ENCODE measurements at places on chromosomes 3 and 15.

GRCh38 chr3:183148056-183148455 lies 14.5 kb downstream of the LAMP3 start:
- DNase-seq, result no peak

GRCh38 chr3:31567036-31567435 lies 34.3 kb downstream of the STT3B start:
- no peak for DNase-seq

GRCh38 chr3:72238801-72239200 lies 453.9 kb upstream of the PROK2 start:
- DNase-seq, result no peak

- DNase-seq, result no peak
Observed at GRCh38 chr3:65439641-65440284, 599.0 kb downstream of the MAGI1 start.

DNA sequence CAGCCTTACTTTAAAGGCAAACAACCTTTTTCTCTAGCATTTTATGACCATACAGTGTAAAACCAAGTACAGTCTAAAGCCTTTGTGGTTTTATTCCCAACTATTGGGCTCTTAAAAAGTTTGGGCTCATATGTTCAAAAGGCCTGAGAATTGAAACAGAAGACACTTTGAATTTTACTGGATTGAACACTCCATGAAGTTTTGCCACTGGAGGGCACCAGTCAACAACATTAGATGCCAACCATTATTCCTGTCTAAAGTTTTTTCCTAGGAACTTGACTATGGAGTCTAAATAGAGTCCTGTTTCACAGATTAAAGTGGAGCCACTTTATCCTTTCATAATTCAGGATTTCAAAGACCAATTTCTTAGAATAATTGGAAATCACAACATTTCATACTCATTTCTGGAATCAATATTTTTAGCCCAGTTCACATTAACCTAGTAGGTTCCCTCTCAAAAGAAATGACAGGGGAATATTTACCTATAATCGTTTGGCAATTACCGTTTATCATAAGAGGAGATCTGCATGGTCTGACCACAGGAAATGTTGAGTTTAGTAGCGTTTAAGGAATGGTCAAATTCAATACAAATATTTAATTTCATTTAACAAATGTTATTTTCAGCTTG lies 244.1 kb upstream of the PDZRN3 start:
- no peak for DNase-seq

DNA sequence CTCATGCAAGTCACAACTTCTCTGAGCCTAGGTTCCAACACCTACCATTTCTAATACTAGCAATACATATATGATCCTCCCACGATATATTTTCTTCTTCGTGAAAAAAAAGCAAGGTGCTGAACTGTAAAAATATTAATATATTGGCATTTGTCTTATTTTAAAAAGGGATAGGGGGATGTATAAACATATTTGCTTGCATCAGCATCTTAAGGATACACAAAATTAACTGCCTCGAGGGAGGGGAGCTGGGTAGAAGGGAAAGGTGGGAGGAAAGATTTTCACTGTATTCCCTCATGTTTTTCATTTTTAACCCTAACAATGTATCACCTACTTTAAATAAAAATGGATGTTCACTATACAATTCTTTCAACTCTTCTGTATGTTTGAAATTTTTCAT lies 1.3 kb downstream of the HACD2 start:
- DNase-seq, result no peak

DNA sequence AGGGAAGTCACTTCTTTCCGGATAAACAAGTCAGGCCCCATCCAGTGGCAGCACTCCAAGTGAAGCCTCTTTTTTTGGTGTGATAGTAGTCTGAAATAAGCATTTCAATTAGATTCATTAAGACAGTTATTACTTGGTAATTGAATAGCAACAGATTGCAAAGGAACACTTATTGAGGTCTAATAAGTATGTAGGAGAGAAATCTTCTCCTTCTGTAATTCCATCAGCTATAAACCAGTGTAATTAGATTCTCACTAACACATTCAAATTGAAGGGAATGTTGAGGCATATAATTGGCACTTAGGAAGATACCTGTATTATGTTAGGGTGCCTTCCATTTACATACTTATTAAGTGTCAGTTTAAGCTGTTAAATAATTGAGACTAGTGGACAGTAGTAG lies 73.9 kb downstream of the SEMA6D start:
- DNase-seq, result no peak

- DNase-seq, result no peak
Observed at GRCh38 chr3:13580256-13581023, 31.5 kb downstream of the FBLN2 start.

GRCh38 chr3:155785662-155786295 lies 20.3 kb downstream of the C3orf33 start:
- DNase-seq, result no peak

- no peak for DNase-seq
Observed at GRCh38 chr15:35519541-35520149, 26.3 kb downstream of the DPH6 start.

DNA sequence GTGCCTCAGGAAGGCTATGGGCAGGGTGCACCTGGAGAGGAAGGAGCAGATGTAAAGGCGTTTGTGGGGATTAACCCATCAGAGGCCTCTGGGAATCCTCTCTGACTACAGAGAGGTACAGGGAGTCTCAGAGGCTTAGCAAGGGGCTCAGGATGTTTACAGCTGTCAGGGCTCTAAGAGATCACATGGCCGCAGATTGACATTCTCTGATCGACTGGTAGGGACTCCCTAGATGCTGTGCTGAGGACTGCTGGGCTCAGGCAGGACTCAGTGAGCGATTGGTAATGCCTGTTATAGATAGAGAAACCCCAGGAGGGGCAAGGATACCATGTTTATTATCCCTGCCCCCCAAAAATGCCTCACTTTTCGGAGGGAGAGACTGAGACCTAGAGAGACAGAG lies 103.5 kb downstream of the CORO2B start:
- DNase-seq, result no peak

DNA sequence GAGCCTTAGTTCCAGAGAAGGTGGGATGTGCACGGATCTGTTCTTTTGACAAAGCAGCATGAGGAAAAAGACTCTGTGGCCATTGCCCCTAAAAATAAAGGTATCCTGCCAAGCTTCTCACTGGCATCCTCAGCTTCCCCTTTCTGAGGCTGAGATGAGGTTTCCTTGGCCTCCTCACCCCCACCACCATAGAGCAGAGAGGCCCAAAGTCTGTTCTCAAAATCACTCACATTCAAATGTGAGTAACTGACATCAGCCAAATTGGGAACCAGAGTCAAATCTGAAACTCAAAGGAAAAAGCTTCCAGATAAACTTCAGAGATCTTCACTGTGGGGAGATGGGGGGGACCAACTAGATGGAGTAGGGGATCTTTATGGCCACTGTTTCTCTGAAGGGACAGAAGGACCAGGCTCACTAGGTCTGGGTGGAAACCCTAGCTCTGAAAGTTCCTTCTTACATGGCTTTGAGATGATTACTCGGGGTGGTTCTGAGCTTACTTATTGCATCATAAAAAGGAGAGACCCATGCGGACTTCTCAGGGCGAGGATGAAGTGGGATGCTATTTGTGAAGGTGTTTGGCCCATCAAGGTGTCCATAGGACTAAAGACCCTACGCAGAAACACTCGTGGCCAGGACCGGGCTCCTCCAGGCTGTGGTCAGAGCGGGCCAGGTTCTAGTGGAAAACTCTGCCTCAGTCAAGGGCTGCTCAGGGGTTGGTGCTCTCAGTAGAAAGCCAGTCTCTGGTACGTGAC lies 61.5 kb upstream of the MEF2A start:
- no peak for DNase-seq

- no peak for DNase-seq
Observed at GRCh38 chr3:5245927-5246326, 58.4 kb downstream of the EDEM1 start.

DNA sequence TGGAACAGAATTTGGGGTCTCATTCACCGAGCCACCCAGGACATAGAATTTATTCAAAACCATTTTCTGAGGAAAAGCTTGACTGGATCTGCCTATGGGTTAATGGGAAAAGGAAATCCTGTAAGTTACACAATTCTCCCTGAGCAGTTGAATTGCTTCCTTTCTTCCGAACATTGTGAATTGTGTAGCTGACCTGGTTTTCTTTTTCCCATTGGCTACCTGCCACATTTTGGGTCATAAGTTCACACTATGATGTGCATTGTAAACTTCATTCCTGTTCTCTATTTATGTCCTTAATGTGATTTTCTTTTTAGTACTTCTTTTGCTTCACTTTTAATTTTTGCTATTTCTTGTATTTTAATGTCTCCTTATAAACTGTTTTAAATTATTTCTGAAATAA lies 386.0 kb upstream of the LRRC3B start:
- DNase-seq, result no peak

GRCh38 chr3:139653582-139653981 lies 24.2 kb downstream of the NMNAT3 start:
- no peak for DNase-seq

- DNase-seq, result peak; percentile 19
Observed at GRCh38 chr15:89127054-89127702, 38.9 kb downstream of the ABHD2 start.

GRCh38 chr3:107956991-107957900 lies 133.6 kb downstream of the CD47 start:
- DNase-seq, result no peak

GRCh38 chr3:170852324-170852723 lies 17.7 kb downstream of the RPL22L1 start:
- no peak for DNase-seq

- DNase-seq, result no peak
Observed at GRCh38 chr3:123526474-123526873, 58.4 kb downstream of the HACD2 start.

DNA sequence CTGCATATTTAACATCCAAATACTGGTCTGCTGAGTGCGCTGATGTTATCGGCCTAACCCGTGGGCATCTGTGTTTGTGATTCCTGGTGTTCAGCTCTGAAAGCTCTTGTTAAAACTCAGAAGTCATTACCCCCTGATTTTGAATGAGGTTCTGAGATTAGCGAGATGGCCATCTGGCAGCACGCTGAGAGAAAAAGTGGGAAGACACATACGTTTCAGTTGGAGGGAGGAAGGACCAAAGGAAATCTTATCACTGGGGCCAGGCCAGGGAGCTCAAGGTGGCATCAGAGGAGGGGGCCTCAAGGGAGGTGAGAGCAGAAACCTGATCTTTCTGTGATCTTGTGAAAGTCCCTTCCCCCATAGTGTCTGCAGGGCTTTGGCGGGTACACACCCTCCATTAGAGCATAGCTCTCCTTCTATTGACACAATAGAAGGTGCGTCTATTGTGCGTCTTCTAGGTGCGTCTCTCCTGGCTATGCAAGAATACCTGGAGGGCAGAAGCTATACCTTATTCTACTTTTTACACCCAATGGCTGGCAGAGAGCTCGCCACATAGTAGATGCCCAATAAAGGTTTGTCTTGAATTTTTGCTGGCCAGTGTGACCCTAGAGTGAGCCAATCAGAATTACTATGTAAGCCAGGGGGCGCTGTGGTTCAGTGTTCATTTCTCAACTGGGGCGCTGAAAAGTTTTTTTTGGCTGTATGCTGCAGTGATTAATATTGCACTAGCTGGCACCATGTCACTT lies 182.4 kb downstream of the SHQ1 start:
- DNase-seq, result peak; percentile 44

DNA sequence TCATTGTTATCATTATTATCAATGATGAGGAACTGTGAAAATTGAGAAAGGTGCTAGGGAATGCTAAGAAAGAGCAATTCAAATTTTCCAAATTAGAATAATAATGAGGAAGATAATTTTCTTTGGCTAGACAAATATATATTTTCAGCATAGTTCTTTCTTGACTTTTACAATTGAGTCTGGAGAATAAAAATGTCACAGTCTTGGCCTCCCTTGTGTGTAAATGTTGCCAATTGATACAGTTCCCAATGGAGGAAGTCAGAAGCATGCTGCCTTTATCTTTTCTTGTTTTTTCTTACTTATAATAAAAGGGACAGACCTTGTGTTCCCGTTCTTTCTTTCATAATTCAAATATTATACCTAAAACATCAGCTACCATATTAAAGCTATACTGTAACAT lies 774.4 kb downstream of the SI start:
- no peak for DNase-seq

- DNase-seq, result no peak
Observed at GRCh38 chr15:42057799-42058646, 36.3 kb downstream of the PLA2G4D start.

DNA sequence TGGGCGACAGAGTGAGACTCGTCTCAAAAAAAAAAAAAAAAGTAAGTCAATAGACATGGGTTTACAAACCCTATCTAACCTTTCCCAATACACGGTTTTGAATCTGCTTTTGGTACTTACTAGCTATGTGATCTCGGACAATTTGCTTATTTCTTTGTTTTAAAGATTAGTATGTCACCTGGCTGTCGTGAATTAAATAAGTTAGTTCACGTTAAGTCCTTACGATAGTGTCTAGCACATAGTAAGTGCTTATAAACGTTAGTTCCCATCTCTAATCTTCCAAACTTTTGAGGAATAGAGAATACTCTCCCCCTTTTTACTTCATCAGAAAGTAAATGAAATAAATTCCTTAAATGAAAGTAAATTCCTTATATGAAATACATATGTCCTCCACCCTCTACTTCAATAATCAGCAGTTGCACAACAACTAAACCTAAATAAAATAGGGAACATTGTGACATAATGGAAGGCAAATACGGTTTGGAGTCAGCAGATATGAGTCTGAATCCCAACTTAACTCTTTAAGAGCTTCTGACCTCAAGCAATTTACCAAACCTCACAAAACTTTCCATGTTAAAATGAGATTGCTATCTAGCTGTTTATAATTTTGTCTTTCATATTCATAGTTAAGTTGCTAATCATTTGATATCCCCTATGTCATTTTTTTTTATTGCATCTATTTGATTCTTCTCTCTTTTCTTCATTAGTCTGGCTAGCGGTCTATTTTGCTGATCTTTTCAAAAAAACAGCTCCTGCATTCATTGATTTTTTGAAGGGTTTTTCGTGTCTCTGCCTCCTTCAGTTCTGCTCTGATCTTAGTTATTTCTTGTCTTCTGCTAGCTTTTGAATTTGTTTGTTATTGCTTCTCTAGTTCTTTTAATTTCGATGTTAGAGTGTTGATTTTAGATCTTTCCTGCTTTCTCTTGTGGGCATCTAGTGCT lies 134.6 kb downstream of the PEAK1 start:
- no peak for DNase-seq

- no peak for DNase-seq
Observed at GRCh38 chr3:13078163-13078905, 5.1 kb upstream of the IQSEC1 start.
